Endodermal cell (in vitro differentiated cells): ENCODE measurements at places on chromosomes 5 and 9.

GRCh38 chr5:66553368-66553912, 42.8 kb upstream of the MAST4 start:
- DNase-seq, result no peak

- DNase-seq, result no peak
Measured at GRCh38 chr5:66520854-66521253, 75.3 kb upstream of the MAST4 start.

GRCh38 chr9:128107468-128108268, 19.9 kb downstream of the PTGES2 start:
- no peak for DNase-seq

- DNase-seq, result no peak
Measured at GRCh38 chr5:172383191-172383802, 71.0 kb downstream of the SH3PXD2B start.

GRCh38 chr9:114302727-114303126, 20.2 kb upstream of the ORM1 start:
- DNase-seq, result no peak

- peak; percentile 54 for DNase-seq
Measured at GRCh38 chr9:88722753-88723152, 187.8 kb downstream of the NXNL2 start.

- DNase-seq, result no peak
Measured at GRCh38 chr5:146549615-146550014, 33.6 kb upstream of the GPR151 start.

DNA sequence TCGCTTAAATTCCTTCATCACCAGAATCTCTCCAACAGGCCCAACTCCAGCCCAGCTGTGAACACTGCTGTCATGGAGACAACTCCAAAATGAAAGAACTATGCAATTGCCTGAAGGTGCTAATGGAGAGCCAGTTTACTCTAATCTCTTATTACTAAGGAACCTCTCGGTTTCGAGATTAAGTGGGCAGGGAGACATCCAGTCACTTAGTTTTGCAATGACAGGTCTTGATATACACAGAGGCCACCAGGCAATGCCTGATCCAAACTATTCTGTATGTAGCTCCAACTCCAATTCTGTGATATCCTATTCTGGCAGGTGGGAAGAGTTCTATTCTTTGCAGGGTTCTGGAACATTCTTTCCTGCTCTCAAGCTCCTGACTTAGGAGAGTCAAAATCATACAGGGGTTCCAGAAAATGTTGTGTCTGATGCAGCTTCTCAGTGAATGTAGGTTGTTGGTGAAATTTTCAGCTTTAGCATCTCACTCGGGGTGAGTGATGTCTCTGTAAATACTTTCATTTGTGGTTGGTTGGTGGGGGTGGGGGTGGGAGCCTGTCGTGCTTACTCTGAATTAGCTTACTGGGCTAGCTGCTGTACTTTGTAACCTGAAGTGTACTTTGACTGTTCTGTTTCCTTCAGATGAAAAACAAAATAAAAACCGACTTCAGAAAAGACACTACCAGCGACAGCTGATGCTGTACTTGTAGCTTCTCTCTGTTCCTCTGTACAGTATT, 170.9 kb downstream of the PALM2AKAP2 start:
- no peak for DNase-seq

GRCh38 chr5:68582284-68582683, 366.7 kb downstream of the PIK3R1 start:
- DNase-seq, result no peak

GRCh38 chr5:173319646-173320045, 8.6 kb downstream of the STC2 start:
- DNase-seq, result no peak

DNA sequence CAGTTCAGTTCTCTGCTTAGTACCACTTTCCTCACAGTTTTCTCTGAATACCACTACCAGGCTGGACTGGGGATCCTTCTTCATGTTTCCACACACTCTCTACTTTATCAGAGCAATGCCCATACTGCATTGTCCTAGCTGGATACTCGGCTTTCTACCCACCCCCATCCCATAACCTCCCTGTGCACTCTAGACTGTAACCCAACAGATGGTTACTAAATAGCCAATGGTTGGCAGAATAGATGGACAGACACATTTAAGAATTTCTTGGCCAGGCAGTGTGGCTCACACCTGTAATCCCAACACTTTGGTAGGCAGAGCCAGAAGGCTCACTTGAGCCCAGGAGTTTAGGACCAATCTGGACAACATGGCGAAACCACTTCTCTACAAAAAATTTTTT, 22.8 kb downstream of the CDK5RAP2 start:
- no peak for DNase-seq

GRCh38 chr5:52947851-52948250, 41.3 kb upstream of the ITGA2 start:
- DNase-seq, result no peak

DNA sequence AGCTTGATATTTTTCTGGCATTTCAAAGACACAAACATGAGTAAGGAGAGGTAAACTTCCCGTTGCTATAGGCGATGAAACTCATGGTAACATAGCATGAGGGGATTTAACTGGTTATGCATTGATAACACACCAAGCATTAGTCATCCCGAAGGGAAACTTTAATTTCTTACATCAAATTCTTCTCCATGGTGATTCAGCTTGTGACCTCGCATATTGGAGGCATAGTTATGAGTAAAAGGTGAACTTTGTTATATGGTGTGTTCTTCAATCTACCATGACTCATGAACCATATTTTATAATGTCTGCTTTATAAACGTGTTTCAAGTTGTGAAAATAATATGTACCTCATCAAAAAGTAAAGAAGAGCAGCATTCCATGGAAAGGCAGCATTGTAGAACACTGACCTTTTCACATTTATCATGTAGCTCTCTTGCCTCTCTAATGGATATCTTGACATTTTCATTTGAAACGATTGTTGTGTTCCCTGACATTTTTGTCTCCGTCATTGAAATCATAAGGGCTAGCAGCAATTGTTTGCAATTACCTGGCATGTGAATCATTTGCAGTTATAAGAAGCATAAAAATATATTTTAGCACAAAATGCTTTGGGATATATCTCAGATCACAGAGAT, 491.8 kb downstream of the ANXA1 start:
- no peak for DNase-seq

GRCh38 chr5:17441351-17441750, 56.7 kb upstream of the TAF11L2 start:
- DNase-seq, result no peak
